Mesothelial cell of epicardium (in vitro differentiated cells): ENCODE measurements at places on chromosomes 7 and 10. TPM values are rescaled to one million over a fixed set of nuclear protein-coding genes. Genes with fewer than 3 reads are reported as not detected.

The GNAT3 gene
- total RNA-seq, result not detected in 3 replicates

The OR2A12 gene
- total RNA-seq, result not detected in 3 replicates

The CPED1 gene
- total RNA-seq, result 23.9 to 26.4 TPM (median 25.6 TPM) in 3 replicates

The SPDYE9 gene
- 0.11 to 0.18 TPM in 2 of 3 replicates, not detected in the other for total RNA-seq

The MIOS gene
- 31.0 to 33.7 TPM (median 33.1 TPM) in 3 replicates for total RNA-seq

The COL17A1 gene
- total RNA-seq, result 3.6 to 4.4 TPM (median 4.2 TPM) in 3 replicates

The GSTO2 gene
- total RNA-seq, result 11.7 to 13.5 TPM (median 12.7 TPM) in 3 replicates

The AKR1C2 gene
- total RNA-seq, result 2.2 to 2.6 TPM (median 2.5 TPM) in 3 replicates

The VIPR2 gene
- 0.04 to 0.20 TPM (median 0.14 TPM) in 3 replicates for total RNA-seq

DNA sequence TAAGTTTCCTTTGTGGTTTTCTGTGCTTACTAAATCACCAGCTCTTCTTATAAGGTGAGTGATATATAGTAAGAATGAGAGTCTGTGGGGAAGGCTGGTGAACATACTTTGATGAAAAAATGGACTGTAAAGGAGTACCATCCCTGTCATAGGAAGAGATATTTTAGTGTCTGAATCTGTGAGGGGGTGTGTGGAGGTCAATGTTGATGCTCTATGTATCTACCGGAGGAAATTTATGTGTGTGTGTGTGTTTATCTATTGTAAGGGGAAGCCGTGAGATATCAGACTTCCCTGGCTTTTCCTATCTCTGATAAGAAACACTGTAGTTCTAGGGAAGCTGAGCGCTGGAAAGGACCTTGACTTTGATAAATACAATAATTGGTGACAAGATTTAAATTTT lies 179.0 kb downstream of the PCDH15 start:
- peaks cover 8% of the 10 kb centered on the region for H3K4me1 ChIP-seq
- H3K36me3 ChIP-seq, result peaks cover 4% of the 10 kb centered on the region
- H3K27ac ChIP-seq, result no peak overlapping the region
- H3K27me3 ChIP-seq, result no peaks in the 10 kb centered on the region
- DNase-seq, result no peak

- no peak for DNase-seq
- no peaks in the 10 kb centered on the region for H3K27me3 ChIP-seq
- no peaks in the 10 kb centered on the region for H3K4me1 ChIP-seq
- no peak overlapping the region for H3K27ac ChIP-seq
These were observed 14.3 kb downstream of the GTPBP4 start for GRCh38 chr10:1002425-1003006.

DNA sequence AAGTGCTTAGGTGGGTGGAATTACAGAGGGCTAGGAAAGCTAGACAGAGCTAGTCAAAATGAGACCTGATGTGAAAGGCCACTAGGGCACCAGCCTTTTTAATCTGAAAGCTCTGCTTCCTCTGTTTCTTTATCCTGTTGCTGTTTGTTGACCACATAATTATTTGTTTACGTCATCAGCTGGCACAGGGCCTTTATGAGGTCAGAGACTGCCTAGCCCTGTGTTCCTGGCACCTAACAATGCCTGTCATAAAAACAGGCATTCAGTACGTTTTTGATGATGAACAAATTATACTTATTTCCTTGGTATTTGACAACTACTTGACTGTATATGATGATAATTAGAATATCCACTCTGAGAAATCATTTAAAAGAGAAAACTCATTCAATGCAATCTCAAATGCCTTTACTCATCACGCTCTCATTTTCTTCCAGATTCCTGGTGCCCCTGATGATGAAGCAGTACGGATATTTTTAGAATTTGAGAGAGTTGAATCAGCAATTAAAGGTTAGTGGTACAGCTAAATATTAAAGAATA lies 26.0 kb downstream of the RBM17 start:
- H3K4me1 ChIP-seq, result peaks cover 12% of the 10 kb centered on the region
- H3K4me3 ChIP-seq, result no peak overlapping the region

DNA sequence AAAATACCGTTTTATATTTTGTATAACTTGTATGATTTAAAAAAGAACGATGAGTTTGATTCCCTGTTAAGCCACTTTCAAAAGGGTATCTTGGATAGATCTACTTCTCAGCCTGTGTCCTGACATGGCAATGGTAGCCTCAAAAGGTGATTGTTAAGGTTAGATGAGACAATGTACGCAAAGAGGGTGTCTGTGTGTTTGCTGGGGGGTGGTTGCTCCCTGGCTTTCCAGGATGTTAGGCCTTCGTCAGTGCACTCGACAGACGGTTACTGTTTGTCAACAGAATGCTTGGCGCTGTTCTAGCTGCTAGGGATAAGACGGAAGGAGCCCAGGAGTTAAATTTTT lies 90.3 kb downstream of the NEURL1 start:
- no peaks in the 10 kb centered on the region for H3K4me1 ChIP-seq
- H3K36me3 ChIP-seq, result peaks cover 18% of the 10 kb centered on the region
- no peak for DNase-seq
- H3K4me3 ChIP-seq, result no peak overlapping the region
- H3K27ac ChIP-seq, result no peak overlapping the region
- peaks cover 6% of the 10 kb centered on the region for H3K27me3 ChIP-seq

GRCh38 chr7:104160375-104160774 lies 47.4 kb downstream of the ORC5 start:
- no peaks in the 10 kb centered on the region for H3K27me3 ChIP-seq
- DNase-seq, result no peak
- H3K27ac ChIP-seq, result no peak overlapping the region
- peaks cover 5% of the 10 kb centered on the region for H3K4me1 ChIP-seq

DNA sequence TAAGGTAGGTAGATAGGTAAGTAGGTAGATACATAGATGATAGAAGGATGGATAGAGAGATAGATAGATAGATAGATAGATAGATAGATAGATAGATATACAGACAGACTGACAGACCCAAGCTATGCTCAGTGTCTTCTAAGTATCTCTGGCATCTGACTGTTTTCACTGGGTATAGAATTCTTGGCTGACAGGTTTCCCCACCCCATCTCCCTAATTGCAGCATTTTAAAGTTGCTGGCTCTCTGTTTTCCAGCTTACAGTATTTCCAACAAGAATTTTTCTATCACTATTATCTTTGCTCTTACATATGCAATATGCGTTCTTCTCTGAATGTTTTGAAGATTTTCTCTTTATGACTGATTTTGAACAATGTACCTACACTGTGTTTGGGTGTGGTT lies 328.7 kb downstream of the TCERG1L start:
- no peaks in the 10 kb centered on the region for H3K27me3 ChIP-seq
- no peak for DNase-seq
- H3K27ac ChIP-seq, result no peak overlapping the region

DNA sequence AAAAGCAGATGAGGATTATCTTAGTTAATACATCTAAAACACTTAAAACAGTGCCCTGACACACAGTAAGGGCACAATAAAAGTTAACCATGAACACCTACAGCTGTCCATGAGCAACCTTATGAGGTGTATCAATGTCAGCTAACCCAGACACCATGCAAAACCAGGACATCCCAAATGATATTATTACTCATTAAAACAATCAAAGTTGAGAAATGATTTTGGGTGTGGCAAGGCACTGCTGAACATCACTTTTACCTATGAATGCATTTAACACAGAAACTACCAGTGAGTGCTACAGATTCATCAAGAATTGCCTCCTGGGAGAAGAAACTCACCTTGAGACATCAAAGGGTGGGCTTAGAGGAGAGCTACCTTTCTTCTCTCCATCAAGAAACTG lies 18.3 kb downstream of the IRF5 start:
- H3K27me3 ChIP-seq, result no peaks in the 10 kb centered on the region
- peaks cover 40% of the 10 kb centered on the region for H3K36me3 ChIP-seq
- no peak overlapping the region for H3K27ac ChIP-seq
- no peak overlapping the region for H3K4me3 ChIP-seq

DNA sequence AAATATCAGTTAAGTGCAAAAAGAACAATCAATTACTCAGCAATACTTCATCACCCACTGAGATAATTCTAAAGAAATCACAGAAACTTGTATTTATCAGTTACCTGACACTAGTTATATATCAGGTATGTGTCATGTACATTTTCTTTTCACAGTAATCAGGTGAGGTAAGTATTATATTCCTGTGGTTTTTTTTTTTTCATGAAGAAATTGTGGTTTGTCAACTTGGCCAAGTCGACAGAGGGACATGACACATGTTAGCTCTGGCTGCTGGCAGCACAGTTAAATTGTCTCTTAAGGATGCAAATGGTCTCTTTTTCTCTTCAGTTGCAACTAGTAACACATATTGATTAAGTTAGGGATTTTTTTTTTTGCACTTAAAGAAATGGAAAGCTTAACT lies 13.7 kb upstream of the GPR141 start:
- no peak for DNase-seq
- peaks cover 18% of the 10 kb centered on the region for H3K4me1 ChIP-seq
- no peak overlapping the region for H3K4me3 ChIP-seq
- no peak overlapping the region for H3K27ac ChIP-seq
- no peaks in the 10 kb centered on the region for H3K36me3 ChIP-seq

- H3K4me1 ChIP-seq, result peaks cover 5% of the 10 kb centered on the region
- H3K36me3 ChIP-seq, result no peaks in the 10 kb centered on the region
- no peak overlapping the region for H3K4me3 ChIP-seq
- no peak overlapping the region for H3K27ac ChIP-seq
These were observed 106.1 kb downstream of the CRPPA start for GRCh38 chr7:16315280-16315679.

DNA sequence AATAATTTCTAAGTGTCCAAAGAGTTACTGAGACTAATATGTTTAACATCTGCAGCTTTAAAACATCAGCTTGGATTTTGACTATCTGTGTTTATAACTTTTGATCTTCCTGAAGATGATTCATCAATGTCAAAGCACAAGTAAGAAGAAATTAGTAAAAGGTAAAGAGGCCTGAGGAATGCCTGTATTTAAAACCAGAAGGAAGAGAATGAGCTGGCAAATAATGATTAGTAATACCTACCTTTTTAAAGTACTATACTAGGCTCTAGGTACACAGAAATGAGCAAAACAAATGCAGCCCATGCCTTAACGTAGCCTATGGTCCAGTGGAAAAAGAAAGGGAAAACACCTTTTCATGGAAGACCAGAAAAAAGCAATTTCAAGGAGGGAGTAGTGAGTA lies 158.0 kb downstream of the KCND2 start:
- no peaks in the 10 kb centered on the region for H3K36me3 ChIP-seq
- DNase-seq, result no peak
- H3K4me3 ChIP-seq, result no peak overlapping the region
- no peaks in the 10 kb centered on the region for H3K27me3 ChIP-seq
- H3K27ac ChIP-seq, result no peak overlapping the region
- H3K4me1 ChIP-seq, result peaks cover 10% of the 10 kb centered on the region

- H3K27ac ChIP-seq, result peak overlapping the region; percentile 37
- no peaks in the 10 kb centered on the region for H3K36me3 ChIP-seq
- DNase-seq, result no peak
- peaks cover 42% of the 10 kb centered on the region for H3K4me1 ChIP-seq
These were observed 69.0 kb downstream of the CREB5 start for GRCh38 chr7:28481091-28481926.

GRCh38 chr10:123559066-123559822 lies 106.9 kb upstream of the GPR26 start:
- H3K27me3 ChIP-seq, result peaks cover 68% of the 10 kb centered on the region
- no peaks in the 10 kb centered on the region for H3K4me1 ChIP-seq
- no peak overlapping the region for H3K27ac ChIP-seq
- H3K36me3 ChIP-seq, result no peaks in the 10 kb centered on the region

DNA sequence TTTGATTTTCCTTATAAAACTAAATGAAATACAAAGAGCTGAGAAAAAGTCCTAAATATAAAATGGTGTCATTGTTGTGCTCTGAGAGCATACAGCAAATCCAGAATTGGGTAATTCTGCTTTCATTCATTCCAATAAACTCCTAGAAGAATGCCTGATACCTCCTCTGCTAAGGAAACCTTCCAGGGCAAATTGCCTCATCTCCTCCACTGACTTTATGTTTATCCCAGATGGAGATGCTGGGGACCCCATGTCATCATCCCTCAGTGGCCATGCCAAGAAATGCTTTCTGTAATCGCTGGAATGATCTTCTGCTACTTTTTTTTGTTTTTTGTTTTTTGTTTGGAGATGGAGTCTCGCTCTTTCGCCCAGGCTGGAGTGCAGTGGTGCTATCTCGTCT lies 119.3 kb upstream of the PRKCQ start:
- no peaks in the 10 kb centered on the region for H3K4me1 ChIP-seq
- H3K4me3 ChIP-seq, result no peak overlapping the region
- H3K27me3 ChIP-seq, result peaks cover 42% of the 10 kb centered on the region
- H3K27ac ChIP-seq, result no peak overlapping the region
- DNase-seq, result no peak

- H3K4me3 ChIP-seq, result no peak overlapping the region
- DNase-seq, result no peak
- peaks cover 20% of the 10 kb centered on the region for H3K27me3 ChIP-seq
- H3K27ac ChIP-seq, result no peak overlapping the region
- no peaks in the 10 kb centered on the region for H3K36me3 ChIP-seq
- peaks cover 23% of the 10 kb centered on the region for H3K4me1 ChIP-seq
These were observed 141.9 kb downstream of the RPS24 start for GRCh38 chr10:78175444-78176015.

DNA sequence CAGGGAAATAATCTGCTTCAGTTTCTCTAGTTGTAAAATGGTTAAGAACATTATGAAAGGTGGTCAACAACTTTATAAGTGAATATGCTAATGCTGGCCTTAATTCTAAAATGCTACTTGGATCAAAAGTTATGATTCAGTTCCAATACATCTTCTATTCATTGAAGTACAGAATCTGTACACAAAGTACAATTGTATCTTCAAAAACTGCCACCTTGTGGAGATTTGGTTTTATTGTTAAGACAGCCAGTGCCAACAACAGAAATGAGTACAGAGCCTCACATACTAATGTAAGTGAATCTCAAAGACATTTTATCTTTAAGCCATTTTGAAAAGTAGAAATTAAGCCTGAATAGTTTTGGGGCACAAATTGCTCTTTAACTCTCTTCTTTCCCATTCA lies 194.0 kb downstream of the CFTR start:
- H3K4me3 ChIP-seq, result peak overlapping the region; percentile 58
- H3K4me1 ChIP-seq, result peaks cover 15% of the 10 kb centered on the region
- H3K36me3 ChIP-seq, result no peaks in the 10 kb centered on the region
- H3K27ac ChIP-seq, result no peak overlapping the region
- no peak for DNase-seq

DNA sequence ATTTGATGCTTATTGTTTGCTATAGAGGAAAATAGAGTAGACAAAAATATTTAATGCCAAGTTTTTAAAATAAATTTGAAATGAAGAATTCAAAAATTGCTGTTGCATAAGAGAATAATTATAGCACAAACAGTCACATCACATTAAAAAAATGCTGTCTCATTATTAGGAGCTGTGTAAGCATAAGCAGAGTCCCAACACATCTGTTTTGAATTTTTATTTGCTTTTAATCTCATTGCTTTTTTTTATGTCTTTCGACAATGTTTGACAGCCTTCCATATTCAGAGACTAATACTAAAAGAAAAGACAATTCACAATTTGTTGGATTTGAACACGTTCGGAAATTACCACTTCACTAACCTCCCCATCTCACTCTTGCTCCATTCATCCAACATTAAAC lies 143.5 kb downstream of the TFPI2 start:
- no peaks in the 10 kb centered on the region for H3K36me3 ChIP-seq
- H3K27ac ChIP-seq, result no peak overlapping the region
- no peaks in the 10 kb centered on the region for H3K27me3 ChIP-seq
- no peaks in the 10 kb centered on the region for H3K4me1 ChIP-seq
- H3K4me3 ChIP-seq, result no peak overlapping the region
- DNase-seq, result no peak

GRCh38 chr7:44645254-44645653 lies 38.8 kb downstream of the OGDH start:
- no peak overlapping the region for H3K27ac ChIP-seq
- DNase-seq, result no peak
- H3K36me3 ChIP-seq, result peaks cover 4% of the 10 kb centered on the region
- no peak overlapping the region for H3K4me3 ChIP-seq
- peaks cover 4% of the 10 kb centered on the region for H3K4me1 ChIP-seq

- no peak overlapping the region for H3K4me3 ChIP-seq
- H3K27me3 ChIP-seq, result peaks cover 2% of the 10 kb centered on the region
- no peak for DNase-seq
- peaks cover 2% of the 10 kb centered on the region for H3K36me3 ChIP-seq
These were observed 32.2 kb upstream of the EPHB6 start for GRCh38 chr7:142822714-142823113.
